ENCODE measurements at places on chromosomes 1 and 21.

- peaks cover 23% of the 10 kb centered on the region for H3K4me1 ChIP-seq
- peak overlapping the region; percentile 34 for H3K27ac ChIP-seq
- no peaks in the 10 kb centered on the region for H3K27me3 ChIP-seq
- no peak for DNase-seq
- H3K36me3 ChIP-seq = no peaks in the 10 kb centered on the region
Observed at GRCh38 chr1:170354690-170355089, 177.3 kb upstream of the GORAB start.

DNA sequence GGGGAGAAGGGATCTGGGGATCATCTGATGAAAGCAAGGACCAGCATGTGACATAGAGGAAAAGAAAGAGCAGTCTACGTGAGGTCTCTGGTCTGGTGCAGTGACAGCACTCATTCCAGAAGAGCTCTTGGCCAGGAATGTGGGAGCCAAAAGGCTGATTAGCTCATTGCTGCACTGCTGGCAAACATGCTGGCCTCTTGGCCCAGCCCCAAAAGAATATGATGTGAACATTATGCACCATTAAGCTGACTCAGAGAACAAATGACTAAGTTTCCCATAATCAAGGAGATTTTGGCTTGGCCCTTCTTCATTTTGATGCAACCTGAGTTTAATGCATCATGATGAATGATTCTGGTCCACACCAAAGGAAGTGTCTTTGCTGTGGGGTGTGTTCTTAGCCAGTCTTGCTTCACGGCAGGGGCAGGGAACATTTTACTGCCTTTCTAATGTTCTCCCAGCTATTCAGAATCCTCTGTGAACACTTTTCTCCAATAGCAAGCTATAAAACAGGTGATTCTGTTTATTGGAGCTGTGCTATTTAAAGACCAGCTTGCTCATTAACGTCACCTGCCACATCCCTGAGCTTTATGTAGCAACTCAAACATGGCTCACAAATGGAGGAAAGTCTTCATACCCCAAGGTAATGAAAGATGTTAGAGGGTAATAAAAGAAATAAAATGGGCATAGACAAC lies 55.1 kb downstream of the PCBP3 start:
- no peaks in the 10 kb centered on the region for H3K36me3 ChIP-seq
- DNase-seq = peak; percentile 33
- H3K4me3 ChIP-seq = no peak overlapping the region
- no peak overlapping the region for H3K27ac ChIP-seq
- H3K27me3 ChIP-seq = no peaks in the 10 kb centered on the region

DNA sequence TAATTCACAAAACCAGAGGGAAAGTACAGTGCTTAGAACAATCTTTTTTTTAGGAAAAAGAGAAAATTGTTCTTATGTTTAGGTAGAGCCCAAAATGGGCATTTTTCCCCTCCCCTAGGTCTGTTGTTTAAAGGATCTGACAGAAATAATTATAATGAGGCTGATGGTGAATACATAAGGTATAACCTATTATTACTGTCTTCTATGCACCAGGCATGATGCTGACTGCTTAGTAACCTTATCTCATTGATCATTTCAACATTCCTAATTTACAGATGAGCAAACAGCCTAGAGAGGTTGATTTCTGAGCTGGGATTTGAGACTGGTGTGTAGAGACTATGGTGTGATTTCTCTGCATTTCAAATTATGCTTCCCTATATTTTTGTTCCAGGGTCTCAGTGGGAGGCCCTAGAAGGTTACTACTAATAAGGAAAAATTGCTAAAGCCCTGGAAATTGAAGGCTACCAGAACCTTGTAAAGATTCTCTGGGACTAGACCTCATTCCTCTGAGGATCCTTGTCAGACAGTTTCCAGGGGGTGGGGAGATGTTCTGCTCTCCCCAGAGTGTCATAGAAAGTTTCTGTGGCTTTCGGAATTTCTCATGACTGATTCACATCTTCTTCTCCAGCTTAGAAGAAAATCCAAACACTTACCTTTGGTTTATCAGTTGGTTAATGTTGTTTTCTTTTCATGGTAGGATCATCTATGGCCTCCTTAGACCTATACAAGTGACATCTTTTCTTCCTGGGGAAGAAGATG lies 44.9 kb downstream of the ROR1 start:
- H3K27me3 ChIP-seq = no peaks in the 10 kb centered on the region
- DNase-seq = no peak
- no peaks in the 10 kb centered on the region for H3K36me3 ChIP-seq
- no peak overlapping the region for H3K27ac ChIP-seq
- H3K4me3 ChIP-seq = no peak overlapping the region

DNA sequence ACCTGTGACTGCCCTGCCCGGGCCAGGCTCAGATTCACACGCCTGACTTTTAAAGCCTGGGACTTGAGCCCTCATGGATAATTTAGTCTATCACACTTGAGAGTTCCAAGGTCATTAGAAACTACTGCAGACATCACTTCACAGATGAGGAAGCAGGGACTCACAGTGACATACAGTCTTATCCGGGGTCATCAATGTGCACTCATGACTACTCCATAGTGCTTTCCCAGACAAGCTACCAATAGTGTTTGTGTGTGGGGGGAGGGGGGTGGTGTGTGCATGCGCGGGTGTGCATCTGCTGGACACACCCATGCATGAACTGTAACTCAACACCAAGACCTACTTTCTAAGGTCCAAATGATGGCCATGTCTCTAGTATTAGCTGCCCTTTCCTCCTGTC lies 16.1 kb upstream of the SLC5A9 start:
- no peak for DNase-seq
- H3K27ac ChIP-seq = no peak overlapping the region
- H3K4me3 ChIP-seq = no peak overlapping the region
- H3K27me3 ChIP-seq = no peaks in the 10 kb centered on the region
- H3K36me3 ChIP-seq = no peaks in the 10 kb centered on the region
- H3K4me1 ChIP-seq = no peaks in the 10 kb centered on the region

GRCh38 chr1:42221952-42222606 lies 57.5 kb upstream of the GUCA2A start:
- DNase-seq = no peak
- H3K27me3 ChIP-seq = no peaks in the 10 kb centered on the region
- H3K4me1 ChIP-seq = peaks cover 4% of the 10 kb centered on the region
- no peak overlapping the region for H3K4me3 ChIP-seq

GRCh38 chr1:203440771-203441170 lies 34.8 kb upstream of the PRELP start:
- DNase-seq = no peak
- H3K4me1 ChIP-seq = no peaks in the 10 kb centered on the region
- H3K27ac ChIP-seq = peak overlapping the region; percentile 73

DNA sequence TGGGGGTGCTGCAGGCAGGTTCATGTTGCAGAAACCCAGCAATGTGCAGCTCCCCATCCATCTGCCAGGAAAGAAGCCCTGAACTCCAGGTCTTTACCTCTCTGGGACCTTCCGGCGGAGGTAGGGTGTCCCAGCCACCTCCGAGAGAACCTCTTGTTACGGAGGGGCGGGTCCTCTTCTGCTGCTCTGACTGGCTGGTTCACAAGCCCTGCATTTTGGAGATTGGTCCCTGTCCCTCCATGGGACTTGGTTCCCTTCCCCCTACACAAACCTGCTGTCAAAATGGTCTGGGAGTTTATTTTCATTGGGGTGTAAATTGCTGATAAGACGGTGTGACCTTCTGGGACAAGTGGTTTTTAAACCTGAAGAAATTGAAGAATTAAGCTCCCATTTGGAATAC lies 8.0 kb upstream of the CELSR2 start:
- H3K4me1 ChIP-seq = peaks cover 4% of the 10 kb centered on the region
- no peaks in the 10 kb centered on the region for H3K27me3 ChIP-seq
- no peak for DNase-seq
- no peak overlapping the region for H3K4me3 ChIP-seq
- no peak overlapping the region for H3K27ac ChIP-seq
- H3K36me3 ChIP-seq = peaks cover 29% of the 10 kb centered on the region

- H3K36me3 ChIP-seq = no peaks in the 10 kb centered on the region
- H3K4me1 ChIP-seq = peaks cover 3% of the 10 kb centered on the region
- H3K4me3 ChIP-seq = peak overlapping the region; percentile 78
- H3K27ac ChIP-seq = peak overlapping the region; percentile 94
- no peaks in the 10 kb centered on the region for H3K27me3 ChIP-seq
- DNase-seq = no peak
Observed at GRCh38 chr21:37562920-37563640, 196.5 kb downstream of the DYRK1A start.

DNA sequence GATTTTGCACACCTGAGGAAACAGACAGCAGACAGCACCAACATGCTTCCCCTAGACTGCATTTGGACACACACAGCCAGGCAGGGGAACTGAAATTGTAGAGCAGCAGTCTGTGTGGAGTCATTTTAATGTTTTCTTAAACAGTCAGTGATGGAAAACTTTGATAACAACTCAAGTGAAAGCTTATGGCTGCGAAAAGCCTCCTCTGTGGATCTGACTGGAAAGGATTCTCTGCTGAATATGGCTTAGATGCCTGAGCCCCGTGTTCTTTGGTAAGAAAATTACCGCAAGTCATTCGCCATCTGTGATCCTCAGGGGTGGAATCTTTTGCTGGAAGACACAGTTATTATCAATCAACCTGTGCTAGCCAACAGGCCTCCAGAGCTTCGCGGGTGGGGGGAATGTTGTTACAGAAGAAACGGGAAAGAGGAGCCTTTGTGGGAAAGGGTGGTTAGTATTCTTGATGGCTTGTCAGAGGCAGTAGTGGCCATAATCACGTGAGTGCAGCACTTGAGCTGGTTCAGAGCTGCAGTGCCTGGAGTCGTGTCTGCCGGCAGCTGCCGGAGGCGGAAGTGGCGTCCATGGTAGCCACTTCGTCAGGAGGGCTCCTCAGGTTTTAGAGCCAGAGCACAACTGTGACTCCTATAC lies 204.7 kb downstream of the ST6GALNAC3 start:
- no peak for DNase-seq
- peak overlapping the region; percentile 33 for H3K27ac ChIP-seq
- no peaks in the 10 kb centered on the region for H3K36me3 ChIP-seq
- H3K4me1 ChIP-seq = no peaks in the 10 kb centered on the region

DNA sequence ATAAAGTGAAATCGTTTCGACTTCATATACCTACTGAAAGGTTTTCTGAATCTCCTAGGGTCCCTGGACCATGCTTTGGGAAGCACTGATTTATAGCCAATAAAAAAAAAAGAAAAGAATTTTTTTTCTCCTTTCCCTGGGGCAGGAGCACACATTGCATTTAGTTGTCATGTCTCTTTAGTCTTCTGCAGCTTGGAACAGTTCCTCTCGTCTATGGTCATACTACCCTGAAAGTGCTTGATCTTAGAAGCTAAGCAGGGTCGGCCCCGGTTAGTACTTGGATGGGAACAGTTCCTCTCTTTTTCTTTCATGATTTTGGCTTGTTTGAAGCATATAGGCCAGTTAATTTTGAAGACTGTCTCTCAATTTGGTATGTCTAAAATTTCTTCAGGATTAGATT lies 3.7 kb upstream of the SERPINC1 start:
- H3K4me3 ChIP-seq = no peak overlapping the region
- H3K36me3 ChIP-seq = no peaks in the 10 kb centered on the region
- no peaks in the 10 kb centered on the region for H3K27me3 ChIP-seq
- H3K27ac ChIP-seq = no peak overlapping the region
- no peaks in the 10 kb centered on the region for H3K4me1 ChIP-seq

DNA sequence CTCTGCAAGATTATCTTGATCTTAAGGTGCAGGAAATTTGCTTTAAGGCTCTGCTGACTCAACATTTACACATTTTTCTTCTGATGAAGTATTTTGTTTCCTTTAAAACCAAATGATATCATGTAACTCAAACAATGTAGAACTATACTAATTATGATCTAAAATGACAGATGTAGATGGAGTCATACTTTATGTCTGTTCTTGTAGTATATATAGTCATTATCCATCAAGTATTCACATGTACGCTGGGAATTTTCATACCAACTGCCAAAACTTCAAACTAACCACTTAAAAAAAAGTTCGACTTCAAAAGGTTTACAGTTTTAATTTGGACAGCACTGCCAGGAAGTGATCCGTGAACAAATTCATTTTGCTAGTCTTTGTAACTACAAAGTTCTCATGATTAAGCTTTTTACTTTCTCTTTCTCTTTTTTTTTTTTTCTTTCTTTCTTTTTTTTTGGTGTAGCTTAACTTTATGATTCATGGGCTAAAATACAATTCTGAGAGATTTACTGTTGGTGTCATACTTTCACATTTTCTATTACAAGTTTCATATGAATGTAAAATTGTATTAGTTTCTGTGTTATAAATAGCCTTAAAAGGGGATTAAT lies 509.0 kb upstream of the CXADR start:
- no peak overlapping the region for H3K27ac ChIP-seq
- H3K27me3 ChIP-seq = no peaks in the 10 kb centered on the region
- peak overlapping the region; percentile 14 for H3K4me3 ChIP-seq
- H3K36me3 ChIP-seq = no peaks in the 10 kb centered on the region
- DNase-seq = no peak

DNA sequence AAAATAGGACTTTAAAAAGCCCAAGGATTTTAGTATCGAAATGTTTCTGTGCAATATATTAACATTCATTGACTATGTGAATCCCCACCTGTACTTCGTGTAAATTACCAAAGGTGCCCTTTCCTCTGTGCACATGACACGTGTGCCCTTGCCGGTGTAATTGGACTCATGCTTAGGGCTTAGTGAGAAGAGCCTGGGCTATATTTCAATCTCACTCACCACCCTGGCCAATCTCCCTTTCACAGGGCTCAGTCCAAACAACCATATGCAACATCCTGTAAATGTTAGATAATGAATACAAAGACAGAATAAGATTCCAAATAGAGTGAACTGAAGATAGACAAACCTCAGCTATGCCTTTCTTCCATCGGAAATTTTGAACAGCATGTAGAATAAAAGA lies 564.3 kb downstream of the USP25 start:
- no peak overlapping the region for H3K27ac ChIP-seq
- no peaks in the 10 kb centered on the region for H3K4me1 ChIP-seq
- DNase-seq = no peak

DNA sequence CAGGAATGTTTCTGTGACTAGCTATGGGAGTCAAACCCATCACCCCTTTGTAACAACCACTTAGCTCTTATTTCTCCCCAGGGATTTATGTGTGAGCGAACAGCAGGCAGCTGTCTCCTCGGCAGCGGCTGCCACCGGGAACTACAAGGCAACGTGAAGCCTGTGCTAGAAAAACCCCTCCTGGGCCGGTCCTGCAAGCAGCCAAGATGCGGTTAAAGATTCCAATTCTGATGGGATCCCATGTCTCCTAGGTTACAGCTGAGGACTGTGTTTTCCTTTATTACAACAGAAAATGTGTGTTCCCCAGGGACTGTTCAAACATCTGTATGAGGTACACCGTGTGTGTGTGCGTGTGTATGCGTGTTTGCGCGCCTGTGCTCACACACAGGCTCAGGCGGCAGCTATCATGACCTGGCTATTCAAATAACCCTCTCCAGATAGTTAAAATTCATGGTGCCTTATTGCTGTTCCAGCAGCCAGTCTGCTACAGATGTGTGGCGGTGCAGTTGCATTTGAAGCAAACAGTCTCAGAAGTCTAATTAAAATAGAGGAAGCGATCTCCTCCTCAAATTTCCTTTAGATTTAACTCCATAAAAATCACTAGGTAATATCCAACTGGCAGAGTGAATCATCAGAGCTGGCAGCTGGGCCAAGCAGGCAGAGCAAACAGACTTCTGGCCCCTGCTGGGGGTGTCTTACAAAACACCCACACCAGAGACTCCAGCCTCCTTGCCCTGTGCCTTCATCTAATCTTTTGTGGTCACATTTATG lies 68.0 kb downstream of the LMX1A start:
- DNase-seq = no peak
- H3K4me3 ChIP-seq = no peak overlapping the region
- no peaks in the 10 kb centered on the region for H3K4me1 ChIP-seq
- H3K27me3 ChIP-seq = no peaks in the 10 kb centered on the region
- no peak overlapping the region for H3K27ac ChIP-seq
